ENCODE measurements at places on chromosomes 12 and 14.

GRCh38 chr12:11412731-11413130 is 17.4 kb upstream of the PRB2 start:
- H3K36me3 ChIP-seq = peaks cover 21% of the 10 kb centered on the region
- DNase-seq = no peak
- no peak overlapping the region for H3K27ac ChIP-seq
- no peak overlapping the region for H3K4me3 ChIP-seq

DNA sequence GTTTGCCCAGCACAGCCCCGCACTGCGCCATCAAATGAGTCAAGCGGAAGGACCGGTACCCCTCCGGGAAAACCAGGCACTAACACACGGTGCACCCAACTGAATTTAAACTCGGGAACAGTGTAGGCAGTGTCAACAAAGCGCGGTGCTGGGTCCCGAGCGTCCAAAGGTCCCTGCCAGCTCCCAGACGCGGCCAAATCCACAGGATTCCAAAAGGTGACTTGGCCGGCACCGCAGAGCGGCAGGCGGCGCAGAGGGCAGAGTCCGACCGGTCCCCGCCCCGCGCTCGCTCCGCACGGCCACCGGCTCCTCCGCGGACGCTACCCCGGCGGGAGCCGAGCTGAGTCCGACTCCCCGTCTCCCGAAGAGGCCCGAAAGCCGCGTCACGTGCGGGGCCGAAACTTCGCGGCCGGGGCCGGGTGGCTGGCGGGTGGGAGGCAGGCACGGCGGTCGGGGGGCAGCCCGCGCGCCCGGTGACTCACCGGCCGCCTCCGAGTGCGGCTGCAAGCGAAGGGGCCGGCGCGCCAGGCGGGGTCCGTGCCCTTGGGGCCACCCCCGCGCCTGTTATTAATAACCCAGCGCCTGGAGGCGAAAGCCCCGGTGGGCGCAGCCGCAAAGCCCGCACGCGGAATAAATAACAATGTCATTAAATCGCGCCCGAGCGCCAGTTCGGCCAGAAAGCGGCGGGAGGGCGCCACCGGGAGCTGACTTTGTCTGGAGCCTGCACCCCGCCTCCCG is 863 bp downstream of the DENND5B start:
- DNase-seq = peak; percentile 57
- peaks cover 17% of the 10 kb centered on the region for H3K36me3 ChIP-seq
- H3K4me3 ChIP-seq = peak overlapping the region; percentile 96
- no peaks in the 10 kb centered on the region for H3K27me3 ChIP-seq

GRCh38 chr12:32087306-32087705 is 19.3 kb upstream of the BICD1 start:
- H3K27me3 ChIP-seq = no peaks in the 10 kb centered on the region
- no peak for DNase-seq
- no peak overlapping the region for H3K27ac ChIP-seq
- H3K4me1 ChIP-seq = no peaks in the 10 kb centered on the region

- H3K4me3 ChIP-seq = peak overlapping the region; percentile 73
- DNase-seq = no peak
- H3K27me3 ChIP-seq = peaks cover 6% of the 10 kb centered on the region
- H3K36me3 ChIP-seq = no peaks in the 10 kb centered on the region
- peaks cover 5% of the 10 kb centered on the region for H3K4me1 ChIP-seq
- H3K27ac ChIP-seq = no peak overlapping the region
Measured at GRCh38 chr12:48296586-48297282, 54.0 kb downstream of the ZNF641 start.

DNA sequence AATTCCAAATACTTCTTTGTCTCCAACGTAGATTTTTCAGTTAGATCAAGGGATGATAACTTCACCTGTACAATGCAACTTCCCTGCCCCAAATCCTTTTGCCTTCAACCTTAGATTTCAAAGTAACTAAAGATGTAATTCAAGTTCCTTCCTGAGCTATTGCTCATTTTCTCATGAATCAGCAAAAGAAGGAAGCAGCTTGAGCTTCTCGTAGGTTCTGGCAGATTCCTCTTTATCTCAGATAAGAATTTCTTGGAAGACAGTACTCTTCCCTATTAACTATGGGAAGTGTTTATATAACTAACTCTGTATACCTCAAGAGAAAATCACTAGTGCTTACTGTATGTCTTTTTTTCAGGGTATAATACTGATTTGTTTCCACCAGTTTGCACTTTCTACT is 203.8 kb downstream of the RASSF9 start:
- no peak overlapping the region for H3K4me3 ChIP-seq

GRCh38 chr14:91237219-91237618 is 7.3 kb downstream of the GPR68 start:
- peaks cover 17% of the 10 kb centered on the region for H3K4me1 ChIP-seq
- no peak overlapping the region for H3K4me3 ChIP-seq
- no peaks in the 10 kb centered on the region for H3K27me3 ChIP-seq
- H3K27ac ChIP-seq = no peak overlapping the region

Measured in memory B cell (primary cell).